ENCODE measurements at places on chromosomes 1 and 21.

- no peak for DNase-seq
Observed at GRCh38 chr1:53847980-53848379, 9.9 kb upstream of the NDC1 start.

GRCh38 chr1:233060461-233060994, 110.1 kb downstream of the NTPCR start:
- no peak for DNase-seq

DNA sequence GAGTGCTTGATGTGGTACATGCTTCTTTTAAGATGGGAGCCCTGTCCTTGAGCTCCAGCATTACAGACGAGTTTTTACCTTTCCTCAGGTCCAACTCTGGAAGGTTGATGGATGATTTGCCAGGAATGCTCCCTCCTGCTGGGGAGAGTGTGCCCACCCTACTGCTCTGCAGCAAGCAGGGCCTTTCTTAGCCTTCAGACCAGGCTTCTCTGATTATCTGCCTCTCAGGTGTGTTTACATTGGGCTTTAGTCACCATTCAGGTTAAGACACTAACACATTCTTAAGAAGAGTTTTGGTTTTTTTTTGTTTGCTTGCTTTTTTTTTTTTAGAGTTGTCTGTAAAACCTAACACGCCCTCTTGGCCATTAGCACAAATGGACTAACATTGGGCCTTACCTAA, 301.8 kb downstream of the KCNT2 start:
- DNase-seq, result no peak

DNA sequence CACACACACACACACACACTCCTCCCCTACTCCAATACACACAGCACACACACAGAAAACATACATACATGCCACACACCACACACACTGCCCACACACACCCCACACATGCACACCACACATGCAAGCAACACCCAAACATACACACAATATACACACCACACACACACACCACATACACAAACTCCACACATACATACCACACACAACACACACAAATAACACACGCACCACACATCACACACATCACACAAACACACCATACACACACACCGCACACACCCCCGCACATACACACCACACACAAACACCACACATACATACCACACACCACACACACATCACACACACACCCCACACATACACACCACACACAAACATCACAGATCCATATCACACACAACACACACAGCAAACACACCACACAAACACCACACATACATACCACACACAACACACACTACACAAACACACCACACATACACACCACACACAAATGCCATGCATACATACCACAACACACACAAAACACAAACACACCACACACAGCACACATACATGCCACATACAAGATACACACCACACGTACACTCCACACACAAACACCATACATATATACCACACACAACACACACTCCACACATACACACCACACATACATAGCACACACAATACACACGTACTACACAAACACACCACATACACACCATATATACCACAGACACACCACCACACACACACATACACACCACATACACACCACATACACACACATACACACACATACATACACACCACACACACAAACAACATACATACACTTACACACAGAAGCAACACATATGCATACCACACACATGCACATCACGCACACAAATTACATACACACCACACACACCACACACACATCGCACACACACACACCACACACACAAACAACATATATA, 932 bp upstream of the RAB7B start:
- DNase-seq, result no peak

GRCh38 chr1:22447621-22448111, 4.0 kb upstream of the ZBTB40 start:
- no peak for DNase-seq

DNA sequence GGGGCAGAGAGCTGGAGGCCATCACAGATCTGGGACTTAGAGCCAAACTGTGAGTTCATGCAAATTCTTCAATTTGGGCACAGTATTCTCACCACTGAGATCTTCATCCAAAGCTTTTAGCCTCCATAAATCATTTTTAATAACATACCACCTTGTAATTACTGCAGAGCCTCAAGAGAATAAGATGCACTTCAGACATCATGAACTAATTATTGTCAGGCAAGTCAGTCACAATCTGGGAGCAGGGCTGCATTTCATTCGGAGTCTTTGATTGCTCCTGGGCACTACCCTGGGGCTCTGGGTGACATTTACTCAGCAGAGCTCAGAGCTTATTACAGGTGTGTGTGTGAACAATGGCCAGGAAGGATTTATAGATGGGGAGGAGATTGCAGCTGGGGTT, 623.7 kb downstream of the PTPRU start:
- no peak for DNase-seq

DNA sequence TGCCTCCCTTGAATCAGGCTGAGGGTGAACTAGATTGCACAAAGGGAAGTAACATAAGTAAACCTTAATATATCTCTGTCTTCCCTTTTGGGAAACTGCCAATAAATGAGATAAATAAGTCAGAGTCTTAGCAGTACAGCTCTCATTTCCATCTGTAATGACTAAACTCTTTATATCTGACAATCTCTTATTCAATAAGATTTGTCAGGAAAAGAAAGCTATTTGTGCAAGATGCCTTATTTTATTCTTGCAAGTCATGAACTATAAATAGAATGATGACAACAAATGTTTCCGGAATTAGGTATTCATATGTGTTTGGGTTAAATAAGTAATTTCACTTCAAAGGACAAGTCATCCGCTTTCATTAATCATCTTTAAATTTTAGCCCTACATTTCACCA, 229.2 kb downstream of the PTGER3 start:
- no peak for DNase-seq

DNA sequence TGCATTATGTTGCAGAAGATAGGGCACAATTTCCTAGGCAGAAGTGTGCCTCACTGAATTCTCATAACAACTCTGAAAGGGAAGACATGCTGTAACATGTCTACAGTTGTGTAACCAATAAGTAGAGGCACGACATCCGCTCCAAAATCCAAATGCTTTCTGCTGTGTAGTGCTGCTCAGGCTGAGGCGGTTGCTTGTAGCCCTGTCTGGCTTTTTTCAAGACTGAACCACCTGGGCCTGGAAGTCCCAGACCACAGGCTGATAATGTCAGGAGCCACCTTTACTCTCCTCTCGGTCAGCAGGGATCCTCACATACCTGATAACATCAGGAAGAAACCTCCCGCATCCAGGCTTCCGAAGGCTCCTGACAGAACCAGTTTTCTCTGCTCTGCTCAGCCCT, 10.9 kb downstream of the AKNAD1 start:
- no peak for DNase-seq

GRCh38 chr1:236608930-236609726, 4.8 kb upstream of the HEATR1 start:
- DNase-seq, result no peak

DNA sequence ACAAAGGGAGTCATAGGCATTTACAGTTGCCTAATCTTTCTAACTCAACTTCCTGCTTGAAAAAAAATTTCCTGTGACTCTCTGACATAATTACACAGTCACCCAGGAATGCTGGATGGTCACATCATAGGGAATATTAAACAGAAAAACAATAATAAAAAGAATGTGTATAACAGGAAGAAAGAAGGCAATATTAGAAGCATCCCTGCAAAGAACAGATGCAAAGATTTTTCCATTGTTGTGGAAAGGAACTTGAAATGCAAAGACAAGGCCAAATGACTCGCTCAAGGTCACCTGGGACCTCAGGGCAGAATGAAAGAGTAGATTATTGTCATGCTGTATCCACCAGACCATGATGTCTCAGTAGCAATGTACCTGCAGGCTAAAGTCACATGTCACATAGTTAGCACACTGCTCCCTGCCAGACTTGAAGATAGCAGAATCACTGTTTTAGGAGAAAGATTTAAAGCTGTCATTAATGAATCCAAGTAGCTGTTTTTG, 184.3 kb downstream of the CYYR1 start:
- DNase-seq, result no peak

DNA sequence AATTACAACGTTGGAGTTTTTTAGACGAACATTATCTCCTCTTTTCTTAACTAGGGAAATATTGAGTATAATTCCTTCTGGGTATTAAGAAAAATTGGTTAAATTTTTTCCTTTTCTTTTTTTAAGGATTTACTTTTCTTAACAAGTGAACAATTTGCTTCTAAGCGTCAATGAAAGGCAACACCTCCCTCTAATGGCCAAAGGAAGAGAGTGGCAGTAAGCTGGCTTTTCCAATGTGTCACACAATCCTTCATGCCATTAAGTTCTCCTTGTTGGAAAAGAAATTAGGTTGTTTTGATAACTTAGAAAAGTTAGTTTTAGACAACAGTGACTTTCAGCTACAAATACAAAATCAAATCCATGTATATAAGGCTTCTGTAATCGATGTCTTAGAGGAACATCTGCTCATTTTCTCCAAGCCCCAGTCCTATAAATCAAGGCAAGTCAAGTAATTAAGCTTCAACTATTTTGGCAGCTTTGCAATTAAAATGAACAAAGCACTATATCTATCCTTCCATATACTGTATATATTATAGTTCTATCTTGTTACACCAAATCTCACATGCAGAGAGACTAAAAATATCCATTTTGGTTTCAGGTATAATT, 62.8 kb downstream of the EDEM3 start:
- no peak for DNase-seq

DNA sequence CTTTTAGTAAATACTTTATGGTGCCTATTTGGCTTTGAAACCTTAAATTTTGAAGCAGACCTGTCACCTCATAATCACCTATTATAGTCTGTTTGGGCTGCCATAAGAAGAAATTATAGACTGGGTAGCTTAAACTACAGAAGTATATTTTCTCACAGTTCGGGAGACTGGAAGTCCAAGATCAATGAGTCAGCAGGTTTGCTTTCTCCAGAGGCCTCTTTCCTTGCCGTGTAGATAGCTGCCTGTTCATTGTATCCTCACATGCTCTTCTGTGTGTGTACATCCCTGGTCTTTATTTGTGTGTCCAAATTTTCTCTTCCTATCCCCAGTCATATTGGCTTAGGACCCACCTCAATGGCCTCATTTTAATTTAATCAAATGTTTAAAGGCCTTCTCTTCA, 518.2 kb downstream of the ADGRL2 start:
- no peak for DNase-seq

DNA sequence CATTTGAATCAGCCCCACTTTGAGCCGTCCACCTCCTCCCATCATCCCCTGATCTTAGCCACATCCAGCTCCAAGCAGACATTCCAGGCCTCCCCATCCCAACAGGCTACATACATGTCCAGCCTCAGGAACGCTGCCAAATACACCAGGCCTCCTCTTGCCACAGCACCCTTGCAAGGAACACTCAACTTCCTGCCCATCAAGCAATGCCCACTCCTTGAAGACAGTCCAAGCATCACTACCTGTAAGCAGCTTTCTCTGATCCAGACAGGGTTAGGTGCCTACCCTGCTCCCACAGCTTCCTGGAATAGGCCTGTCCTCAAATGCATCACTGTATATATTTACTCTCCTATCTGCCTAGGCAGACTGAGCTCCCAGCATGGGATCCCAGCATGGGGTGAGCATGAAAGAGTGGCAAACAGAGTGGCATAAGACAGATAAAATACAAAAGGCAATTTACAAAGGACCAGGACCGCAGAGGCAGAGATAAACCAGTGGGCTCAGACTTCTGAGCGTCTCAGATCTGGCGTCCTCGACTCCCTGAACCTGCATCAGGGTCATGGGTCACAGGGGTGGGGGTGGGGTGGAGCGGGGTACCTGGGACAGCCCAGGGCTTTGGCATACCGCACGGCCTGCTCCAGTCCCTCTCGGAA, 816 bp downstream of the HYI start:
- DNase-seq, result no peak

DNA sequence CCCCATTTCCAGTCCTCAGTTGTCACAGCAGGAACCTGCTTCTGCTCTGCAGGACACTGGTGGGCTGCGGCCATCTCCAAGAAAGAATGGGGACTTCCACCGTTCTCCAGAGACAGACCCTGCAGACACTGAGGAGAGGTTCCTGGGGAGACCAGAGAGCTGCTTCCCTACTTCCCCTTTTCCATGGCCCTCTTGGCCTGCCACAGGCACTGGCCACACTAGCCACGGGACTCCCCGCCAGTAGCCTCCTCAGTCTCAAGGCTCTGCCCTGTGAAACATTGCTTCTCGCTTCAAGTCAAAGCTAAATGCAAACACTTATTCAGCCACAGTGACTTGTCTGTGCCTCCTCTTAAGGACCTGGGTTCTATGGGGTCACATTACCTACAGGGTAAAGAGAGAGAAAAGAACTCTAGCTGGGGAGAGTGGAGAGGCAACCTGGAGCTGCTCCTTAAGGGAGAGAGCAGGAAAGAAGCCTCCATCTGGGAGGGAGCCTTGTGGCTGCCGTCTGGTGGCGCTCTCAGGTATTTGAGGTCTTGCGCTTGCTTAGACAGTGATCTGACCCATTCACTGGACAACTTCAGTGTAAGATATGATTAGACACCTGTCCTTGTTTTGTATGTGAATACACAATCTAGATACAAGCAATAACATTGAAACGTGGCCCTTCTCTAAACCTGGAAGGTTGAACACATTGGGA, 5.4 kb upstream of the SLAMF8 start:
- no peak for DNase-seq

GRCh38 chr1:230977761-230978490, 735 bp downstream of the TTC13 start:
- DNase-seq, result peak; percentile 14

GRCh38 chr1:41479000-41479807, 5.3 kb downstream of the EDN2 start:
- DNase-seq, result no peak

DNA sequence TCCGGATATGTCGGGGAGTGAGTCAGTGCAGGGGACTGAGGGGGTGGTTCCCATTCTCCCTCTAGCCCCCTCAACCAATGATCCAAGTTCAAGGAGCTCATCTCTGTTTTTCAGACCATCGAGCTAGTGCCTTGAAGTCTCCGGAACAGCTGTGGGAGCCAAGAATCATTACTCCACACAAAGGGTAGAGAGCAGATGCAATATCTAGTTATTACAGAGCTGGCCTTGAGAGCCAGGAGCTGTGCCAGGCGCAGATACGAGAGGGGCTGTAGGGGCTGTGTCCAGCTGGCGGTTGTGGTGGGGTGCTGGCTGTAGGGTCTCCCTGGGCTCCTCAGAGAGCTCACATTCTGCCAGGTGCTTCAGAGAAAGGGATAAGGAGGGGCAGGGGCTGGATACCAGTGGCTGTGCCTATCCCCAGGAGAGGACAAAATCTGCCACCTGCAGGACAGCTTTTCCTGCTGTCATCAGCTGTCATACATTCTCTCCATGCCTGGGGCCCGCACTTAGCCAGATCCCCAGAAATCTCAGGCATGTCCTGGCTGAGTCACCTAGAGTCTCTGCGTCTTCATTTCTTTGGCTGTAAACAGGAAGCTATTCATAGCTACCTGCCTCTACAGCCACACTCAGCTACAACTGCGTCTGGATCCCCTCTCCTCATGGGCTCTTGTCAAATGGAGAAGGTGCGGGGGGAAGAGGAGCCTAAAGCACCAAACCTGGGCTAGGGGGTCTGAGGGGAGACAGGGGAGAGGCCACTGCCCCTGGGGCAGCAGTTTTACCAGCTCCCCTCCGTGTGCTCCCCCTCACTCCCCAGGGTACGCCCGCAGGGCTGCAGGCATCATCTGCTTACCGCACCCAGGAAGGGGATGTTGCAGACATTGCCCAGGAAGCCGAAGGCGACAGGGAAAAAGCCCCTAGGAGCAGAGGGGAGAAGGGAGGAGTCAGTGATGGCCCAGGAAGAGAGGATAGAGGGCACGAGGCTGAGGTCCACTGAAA, 2.4 kb upstream of the KISS1 start:
- no peak for DNase-seq

- DNase-seq, result no peak
Observed at GRCh38 chr21:31135531-31136184, 97.4 kb upstream of the KRTAP19-8 start.

- no peak for DNase-seq
Observed at GRCh38 chr1:44218503-44219300, 5.4 kb downstream of the DMAP1 start.

All from stimulated activated CD8-positive, alpha-beta memory T cell treated with anti-CD3 and anti-CD28 coated beads, Interleukin-4, amount 100 ng/mL, for 24 hours (primary cell).